ENCODE measurements at places on chromosomes 7 and 10.

- DNase-seq: no peak
Measured at GRCh38 chr10:108556186-108556585, 1367.1 kb downstream of the XPNPEP1 start.

GRCh38 chr7:81527651-81528050 lies 242.2 kb downstream of the HGF start:
- no peak for DNase-seq

DNA sequence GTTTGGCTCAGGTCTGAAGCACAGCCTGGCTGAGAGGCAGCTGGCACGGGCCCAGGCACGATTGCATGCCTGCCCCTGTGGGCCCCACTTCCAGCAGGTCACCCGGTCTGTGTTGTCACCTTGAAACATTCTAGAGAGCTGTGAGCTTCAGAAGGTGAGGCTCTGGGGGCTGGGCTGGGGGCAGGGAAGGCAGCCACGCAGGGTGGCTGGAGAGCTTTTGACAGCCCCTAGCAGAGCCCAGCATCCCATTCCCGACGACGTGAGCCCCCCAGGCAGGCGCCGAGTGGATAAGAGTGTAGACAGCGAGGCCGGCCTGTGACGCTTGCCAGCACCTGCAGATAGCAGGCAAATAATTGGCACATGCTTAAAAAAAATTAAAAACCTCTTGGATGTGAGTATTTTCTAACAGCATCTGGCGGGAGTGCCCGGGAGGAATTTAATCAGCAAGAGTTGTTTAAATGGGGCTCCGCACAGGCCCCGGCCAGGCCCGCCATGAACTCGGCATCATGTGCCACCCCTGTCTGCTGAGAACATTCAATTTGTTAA lies 212.0 kb upstream of the TBX20 start:
- no peak for DNase-seq

GRCh38 chr10:2701802-2702201 lies 365.5 kb upstream of the PFKP start:
- no peak for DNase-seq

GRCh38 chr7:25908154-25908949 lies 243.6 kb upstream of the NFE2L3 start:
- DNase-seq: no peak

Measured in cerebellar cortex (tissue), 1 donor.